ENCODE measurements at places on chromosomes 7 and 10. TPM values are rescaled to one million over a fixed set of nuclear protein-coding genes. Genes with fewer than 3 reads are reported as not detected.
A peak's percentile ranks its signal among the peaks of the same experiment; 100 is the strongest.

DNA sequence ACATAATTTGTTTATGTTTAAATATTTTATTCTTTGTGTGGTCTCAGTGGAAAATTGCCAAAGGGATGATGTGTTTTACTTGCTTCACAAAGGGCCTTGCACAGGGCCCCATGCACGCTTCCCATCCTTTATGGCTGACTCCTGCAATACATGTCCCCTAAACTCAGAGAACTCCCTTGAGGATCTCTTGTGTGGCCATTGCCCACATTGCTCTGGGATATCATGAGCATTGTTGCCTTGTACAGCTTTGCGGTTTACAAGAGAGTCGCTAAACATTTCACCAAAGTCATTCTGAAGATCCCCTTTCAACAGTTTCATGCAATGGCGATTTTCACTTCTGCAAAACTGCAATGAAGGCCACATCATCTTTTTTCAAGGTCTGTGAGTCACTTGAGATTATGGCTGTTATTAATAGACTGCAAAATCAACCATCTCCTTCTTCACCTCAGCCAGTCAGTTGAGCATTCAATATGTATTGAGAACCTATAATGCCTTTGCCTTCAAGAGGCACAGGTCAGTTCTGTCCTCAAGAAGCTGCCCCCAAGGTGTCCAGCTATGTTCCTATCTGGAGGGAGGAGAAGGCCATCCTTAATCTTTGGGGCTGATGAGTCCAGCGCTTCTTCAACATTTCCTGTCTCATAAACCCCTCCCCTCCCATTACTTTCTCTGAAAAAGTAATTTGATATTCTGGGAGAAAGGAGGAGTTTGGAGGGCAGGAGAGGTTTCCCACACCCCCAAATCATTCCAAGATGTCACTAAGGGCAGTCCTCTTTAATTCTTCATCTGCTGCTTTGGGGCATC is 108.1 kb downstream of the CCDC71L start:
- no peak overlapping the region for H3K27ac ChIP-seq
- no peak overlapping the region for H3K4me3 ChIP-seq
- H3K27me3 ChIP-seq = no peaks in the 10 kb centered on the region
- H3K36me3 ChIP-seq = peaks cover 3% of the 10 kb centered on the region
- no peaks in the 10 kb centered on the region for H3K4me1 ChIP-seq

DNA sequence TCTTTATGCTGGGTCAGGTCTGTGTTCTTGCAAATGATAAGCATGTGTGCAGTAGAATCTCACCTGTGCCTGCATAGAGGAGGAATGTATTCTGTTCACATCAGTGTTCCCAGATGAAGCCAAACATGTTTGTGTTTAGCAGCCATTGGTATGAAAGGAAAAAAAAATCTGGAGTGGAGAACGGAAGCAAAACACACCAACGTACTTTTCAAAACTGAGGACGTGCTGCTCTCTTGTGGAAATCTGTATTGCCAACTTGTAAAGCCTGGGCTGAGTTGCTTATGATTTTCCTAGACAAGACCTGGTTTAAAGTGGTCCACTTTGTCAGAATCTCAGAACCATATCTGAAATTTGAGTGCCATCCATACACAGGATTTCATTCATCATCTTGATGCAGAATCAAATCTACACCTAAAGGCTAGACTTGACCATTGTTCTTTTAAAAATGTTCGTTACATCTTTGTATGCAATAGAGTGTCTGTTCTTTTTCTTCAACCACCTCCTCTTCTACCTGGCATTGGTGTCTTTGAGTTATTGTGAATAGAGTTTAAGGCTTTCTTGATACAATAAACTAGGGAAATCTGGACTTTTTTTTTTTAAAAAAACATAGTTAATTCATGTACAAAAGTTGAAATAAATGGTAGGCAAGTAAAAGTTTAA is 367.7 kb downstream of the PHF14 start:
- H3K4me3 ChIP-seq = no peak overlapping the region
- no peak for DNase-seq
- no peaks in the 10 kb centered on the region for H3K27me3 ChIP-seq
- no peak overlapping the region for H3K27ac ChIP-seq
- no peaks in the 10 kb centered on the region for H3K4me1 ChIP-seq
- H3K36me3 ChIP-seq = no peaks in the 10 kb centered on the region

DNA sequence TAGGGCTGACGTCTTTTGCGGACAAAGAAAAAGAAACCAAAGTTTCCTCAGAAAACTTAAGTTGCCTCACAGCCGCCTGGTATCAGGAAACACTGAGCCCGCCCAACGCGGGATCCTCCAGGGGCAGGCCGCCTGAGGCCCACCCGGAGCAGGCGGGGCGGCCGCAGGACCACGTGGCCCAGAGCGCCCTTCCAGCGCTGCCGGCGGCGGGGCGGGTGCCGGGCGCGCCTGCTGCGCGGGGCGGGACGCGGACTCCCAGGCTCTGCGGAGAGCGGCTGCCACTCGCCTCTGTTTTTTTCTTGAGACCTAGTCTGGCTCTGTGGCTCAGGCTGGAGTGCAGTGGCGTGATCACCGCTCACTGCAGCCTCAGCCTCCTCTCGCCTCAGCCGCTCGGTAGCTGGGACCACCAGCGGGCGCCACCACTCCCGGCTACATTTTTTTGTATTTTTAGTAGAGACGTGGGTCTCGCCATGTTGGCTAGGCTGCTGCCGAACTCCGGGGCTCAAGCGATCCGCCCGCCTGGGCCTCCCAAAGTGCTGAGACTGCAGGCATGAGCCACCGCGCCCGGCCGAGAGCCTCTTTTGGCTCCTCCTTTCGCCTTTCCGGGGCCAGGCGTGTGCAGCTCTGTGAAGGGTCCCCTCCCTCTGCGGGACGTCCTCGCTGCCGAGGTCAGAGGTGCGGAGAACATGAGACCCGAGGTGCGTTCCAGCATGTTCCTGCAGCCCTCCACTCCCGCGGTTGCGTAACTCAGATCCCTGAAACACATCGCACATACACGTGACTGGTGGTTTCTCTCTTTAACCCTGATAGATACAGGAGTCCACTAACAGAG is 11.6 kb upstream of the HNRNPF start:
- peak; percentile 78 for DNase-seq
- peaks cover 45% of the 10 kb centered on the region for H3K4me1 ChIP-seq
- H3K36me3 ChIP-seq = no peaks in the 10 kb centered on the region
- no peaks in the 10 kb centered on the region for H3K27me3 ChIP-seq

DNA sequence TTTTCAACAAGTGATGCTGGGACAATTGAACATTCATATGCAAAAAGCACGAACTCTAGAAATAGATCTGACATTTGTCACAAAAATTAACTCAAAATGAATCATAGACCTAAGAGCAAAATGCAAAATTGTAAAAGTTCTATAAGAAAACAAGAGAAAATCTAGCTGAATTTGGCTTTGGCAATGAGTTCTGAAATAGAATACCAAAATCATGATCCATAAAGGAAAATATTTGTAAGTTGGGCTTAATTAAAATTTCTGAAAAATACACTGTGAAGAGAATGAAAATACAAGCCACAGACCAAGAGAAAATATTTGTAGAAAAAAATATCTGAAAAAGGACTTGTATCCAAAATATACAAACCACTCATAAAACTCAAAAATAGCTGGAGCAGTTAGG is 698.8 kb upstream of the CELF2 start:
- H3K27ac ChIP-seq = no peak overlapping the region
- DNase-seq = no peak

DNA sequence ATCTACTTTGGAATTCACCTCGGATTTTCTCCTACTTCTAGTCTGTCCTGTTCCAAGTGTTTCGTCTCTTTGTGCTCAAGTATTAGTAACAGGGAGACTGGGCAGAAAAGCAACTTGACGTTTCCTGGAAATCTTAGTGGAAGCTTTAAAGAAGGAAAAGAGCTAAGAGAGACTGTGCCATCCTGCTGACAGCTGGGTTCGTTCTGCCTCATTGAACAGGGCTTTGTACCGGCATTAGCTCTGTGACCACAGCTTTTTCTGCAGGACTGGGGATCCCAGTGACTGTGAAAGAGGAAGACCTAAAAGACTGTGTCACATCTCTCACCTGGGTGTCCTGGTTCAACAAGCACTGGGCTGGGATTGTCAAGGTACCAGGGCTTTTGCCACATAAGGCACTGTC is 70.8 kb upstream of the CDCA7L start:
- no peaks in the 10 kb centered on the region for H3K36me3 ChIP-seq
- no peak overlapping the region for H3K4me3 ChIP-seq
- H3K27ac ChIP-seq = no peak overlapping the region
- DNase-seq = no peak
- H3K27me3 ChIP-seq = peaks cover 11% of the 10 kb centered on the region
- H3K4me1 ChIP-seq = no peaks in the 10 kb centered on the region

DNA sequence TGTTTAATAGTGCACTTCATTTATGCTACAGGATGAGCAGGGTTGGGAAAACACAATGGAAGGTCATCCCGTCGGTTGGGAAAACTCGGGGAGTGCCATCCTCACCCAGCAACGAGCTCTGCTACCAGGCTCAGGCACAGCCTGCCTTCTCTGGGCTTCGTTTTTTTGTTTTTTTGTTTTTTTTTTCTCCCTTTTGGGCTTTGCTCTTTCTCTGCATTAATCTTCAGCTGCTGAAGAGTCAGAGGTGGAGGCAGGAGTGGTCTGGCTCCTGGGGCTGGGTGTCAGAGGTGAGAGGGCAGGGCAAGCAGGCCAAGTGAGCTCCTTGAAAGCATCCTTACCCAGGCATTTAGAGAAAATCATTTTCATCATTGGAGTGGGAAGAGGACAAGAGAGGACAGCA is 11.5 kb downstream of the ZNF3 start:
- no peak for DNase-seq
- H3K36me3 ChIP-seq = peaks cover 60% of the 10 kb centered on the region
- H3K4me3 ChIP-seq = no peak overlapping the region
- H3K4me1 ChIP-seq = no peaks in the 10 kb centered on the region
- H3K27me3 ChIP-seq = no peaks in the 10 kb centered on the region
- no peak overlapping the region for H3K27ac ChIP-seq

DNA sequence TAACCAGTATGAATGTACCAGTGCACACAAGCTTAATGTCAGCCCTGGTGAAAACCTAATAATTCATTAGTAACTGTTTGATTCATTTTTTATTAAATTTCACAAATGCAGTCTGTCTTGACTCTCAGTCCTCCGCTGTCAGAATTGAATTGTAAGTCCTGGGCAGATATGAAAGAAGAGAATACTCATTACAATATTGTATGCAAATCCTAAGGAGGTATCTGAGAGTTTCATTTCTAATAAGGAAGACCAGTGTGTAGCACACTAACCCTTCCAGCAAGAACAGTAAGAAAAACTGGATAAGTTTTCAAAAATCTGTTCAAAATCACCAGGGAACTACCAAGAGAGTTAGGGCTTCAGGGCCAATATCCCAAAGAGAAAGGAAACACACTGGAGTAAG is 652.1 kb downstream of the SUGCT start:
- DNase-seq = no peak
- no peak overlapping the region for H3K4me3 ChIP-seq

DNA sequence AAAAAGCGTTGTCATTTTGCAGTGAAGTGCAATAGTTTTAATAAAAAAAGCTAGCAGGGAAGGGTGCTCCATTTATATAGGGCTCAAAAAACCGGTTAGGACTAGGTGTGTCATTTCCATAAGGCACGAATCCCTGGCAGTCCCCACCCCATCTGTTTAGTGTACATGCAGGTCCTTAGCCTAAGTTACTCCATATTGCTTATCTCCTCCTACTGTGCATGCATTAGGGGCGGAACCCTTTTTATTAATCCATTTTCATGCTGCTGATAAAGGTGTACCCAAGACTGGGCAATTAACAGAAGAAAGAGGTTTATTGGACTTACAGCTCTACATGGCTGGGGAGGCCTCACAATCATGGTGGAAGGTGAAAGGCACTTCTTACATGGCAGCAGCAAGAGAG is 301.4 kb downstream of the ABCA13 start:
- no peaks in the 10 kb centered on the region for H3K4me1 ChIP-seq
- H3K27me3 ChIP-seq = peaks cover 4% of the 10 kb centered on the region
- H3K27ac ChIP-seq = no peak overlapping the region
- H3K4me3 ChIP-seq = no peak overlapping the region
- DNase-seq = no peak
- no peaks in the 10 kb centered on the region for H3K36me3 ChIP-seq

DNA sequence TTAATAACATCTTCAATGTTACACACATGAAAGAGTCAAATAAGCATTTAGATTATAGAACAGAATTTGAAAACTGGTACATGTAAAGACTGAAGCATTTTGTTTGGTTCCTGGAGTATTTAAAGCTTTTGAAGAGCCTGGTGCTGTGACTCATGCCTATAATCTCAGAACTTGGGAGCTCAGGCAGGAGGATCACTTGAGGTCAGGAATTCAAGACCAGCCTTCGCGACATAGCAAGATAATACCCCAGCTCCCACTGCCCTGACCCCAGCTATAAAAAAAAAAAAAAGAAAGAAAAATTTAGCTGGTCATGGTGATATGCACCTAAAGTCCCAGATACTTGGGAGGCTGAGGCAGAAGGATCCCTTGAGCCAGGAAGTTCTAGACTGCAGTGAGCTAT is 87.8 kb downstream of the HDAC9 start:
- no peak overlapping the region for H3K4me3 ChIP-seq
- H3K4me1 ChIP-seq = no peaks in the 10 kb centered on the region
- no peaks in the 10 kb centered on the region for H3K27me3 ChIP-seq

DNA sequence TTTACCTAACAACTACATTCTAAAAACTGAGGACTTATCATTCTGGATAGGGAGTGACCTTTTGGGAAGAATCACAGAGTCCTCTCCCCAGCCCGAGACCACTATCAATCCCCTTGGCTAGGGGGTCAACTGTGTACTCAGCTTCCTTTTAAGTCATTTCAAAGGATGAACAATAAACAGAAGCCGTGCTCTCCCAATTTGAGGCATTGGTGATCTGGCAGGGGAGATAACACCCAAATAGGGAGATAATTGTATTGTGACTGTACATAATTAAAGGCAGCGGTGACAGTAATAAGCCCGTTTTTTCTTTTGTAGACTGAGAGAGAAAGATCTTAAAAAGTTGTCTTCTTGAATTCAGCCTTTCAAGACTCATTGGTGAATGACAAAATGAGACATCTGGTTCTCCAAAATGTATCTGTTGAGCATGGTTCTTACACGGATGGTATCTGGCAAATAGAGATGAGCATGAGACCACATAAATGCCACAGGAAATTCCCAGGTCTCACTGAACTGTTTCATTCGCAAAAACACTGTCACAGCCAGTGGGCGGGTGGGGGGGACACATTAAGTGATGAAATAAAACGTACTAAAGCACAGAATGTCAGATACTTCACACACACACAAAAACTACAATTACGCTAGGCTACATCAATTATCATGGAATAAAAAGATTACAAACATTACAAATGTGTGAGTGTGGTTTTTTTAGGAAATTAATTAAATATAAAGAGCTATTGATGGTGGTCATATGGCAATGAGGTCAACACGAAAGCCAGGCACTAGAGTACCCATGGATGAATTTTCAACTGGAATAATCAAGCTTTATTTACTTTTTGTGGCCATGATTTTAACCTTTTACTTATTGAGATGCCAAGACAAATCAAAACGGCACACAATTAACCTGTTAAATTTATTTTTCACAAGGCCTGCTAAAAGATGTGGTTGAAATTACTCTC is 108.4 kb downstream of the HIPK2 start:
- peaks cover 28% of the 10 kb centered on the region for H3K4me1 ChIP-seq
- H3K36me3 ChIP-seq = peaks cover 14% of the 10 kb centered on the region
- H3K27me3 ChIP-seq = peaks cover 3% of the 10 kb centered on the region
- no peak for DNase-seq
- H3K27ac ChIP-seq = peak overlapping the region; percentile 73

- no peaks in the 10 kb centered on the region for H3K4me1 ChIP-seq
- no peak overlapping the region for H3K4me3 ChIP-seq
- DNase-seq = no peak
- no peak overlapping the region for H3K27ac ChIP-seq
These were observed 46.5 kb downstream of the LHPP start for GRCh38 chr10:124508070-124508667.

The CPN1 gene
- total RNA-seq = not detected

The CYP3A7 gene
- total RNA-seq = not detected

The MYO1G gene
- 252 TPM for total RNA-seq

The LIPN gene
- total RNA-seq = not detected

The PTN gene
- not detected for total RNA-seq

The PNLIPRP2 gene
- not detected for total RNA-seq

The ADAM22 gene
- 1.5 TPM for total RNA-seq

Measured in activated T-helper 1 cell treated with anti-CD3 and anti-CD28 coated beads, Interleukin-12 subunit alpha, Interleukin-12 subunit beta, Interleukin-2, Interleukin-4 antibody, amounts not matched to agents 30 ng/mL and 10 ng/mL and 1 ng/mL, durations not matched to agents 14 hours and 24 hours and 36 hours (primary cell).